Stimulated activated CD8-positive, alpha-beta memory T cell treated with anti-CD3 and anti-CD28 coated beads, Interleukin-15, amount 100 ng/mL, for 1 hour (primary cell): ENCODE measurements at places on chromosomes 13 and 19.

DNA sequence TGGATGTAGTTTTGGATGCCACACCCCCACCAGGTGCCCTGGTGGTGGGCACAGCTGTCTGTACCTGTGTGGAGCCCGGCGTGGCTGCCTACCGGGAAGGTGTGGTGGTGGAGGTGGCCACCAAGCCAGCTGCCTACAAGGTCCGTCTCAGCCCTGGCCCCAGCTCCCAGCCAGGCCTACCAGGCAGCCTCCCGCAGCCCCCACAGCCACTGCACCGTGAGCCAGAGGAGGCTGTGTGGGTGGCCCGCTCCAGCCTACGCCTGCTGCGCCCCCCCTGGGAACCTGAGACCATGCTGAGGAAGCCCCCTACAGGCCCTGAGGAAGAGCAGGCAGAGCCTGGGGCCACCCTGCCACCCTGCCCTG, 3.5 kb downstream of the CIC start:
- DNase-seq: no peak

DNA sequence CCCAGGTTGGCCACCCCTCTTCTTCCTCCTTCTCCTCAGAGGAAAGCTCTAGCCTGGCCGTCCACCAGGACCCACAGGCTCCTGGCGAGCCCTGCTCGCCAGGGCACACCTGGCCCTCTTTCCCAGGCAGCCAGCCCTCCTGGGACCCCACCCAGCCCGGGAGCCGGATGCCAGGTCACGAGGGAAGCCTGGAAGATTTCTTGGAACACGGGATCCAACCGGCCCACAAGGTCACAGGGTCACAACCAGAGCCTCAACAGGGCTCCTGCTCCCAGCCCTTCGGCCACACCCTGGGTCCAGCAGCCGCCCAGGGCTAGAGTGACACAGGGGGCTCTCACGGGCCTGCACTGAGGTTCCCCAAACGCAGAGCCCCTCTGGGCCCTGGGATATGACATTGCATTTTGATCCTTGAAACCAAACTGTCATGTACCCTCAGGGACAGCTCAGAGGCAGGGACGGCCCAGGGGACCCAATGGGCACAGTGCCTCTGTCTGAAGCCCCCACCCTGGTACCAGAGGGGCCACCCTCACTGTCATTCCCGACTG, 5.5 kb downstream of the MKNK2 start:
- no peak for DNase-seq

DNA sequence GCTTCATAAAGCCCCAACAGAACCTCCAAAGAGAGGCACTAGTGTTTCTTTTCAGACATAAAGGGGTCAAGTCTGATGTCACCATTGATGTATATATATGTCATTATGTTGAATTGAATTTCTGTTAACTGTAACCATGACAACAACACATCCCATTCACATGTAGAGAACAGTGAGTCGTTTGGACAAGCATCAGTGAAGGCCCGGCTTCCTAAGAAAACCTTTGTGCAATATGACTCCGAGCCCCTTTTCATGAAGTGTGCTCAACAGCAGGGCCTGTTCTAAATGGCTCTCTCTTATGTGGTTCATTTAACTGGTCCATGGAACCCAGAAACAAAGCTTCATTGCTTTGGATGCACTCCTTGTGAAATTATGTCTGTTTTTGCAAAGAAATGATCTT, 67.2 kb upstream of the UBL3 start:
- no peak for DNase-seq

DNA sequence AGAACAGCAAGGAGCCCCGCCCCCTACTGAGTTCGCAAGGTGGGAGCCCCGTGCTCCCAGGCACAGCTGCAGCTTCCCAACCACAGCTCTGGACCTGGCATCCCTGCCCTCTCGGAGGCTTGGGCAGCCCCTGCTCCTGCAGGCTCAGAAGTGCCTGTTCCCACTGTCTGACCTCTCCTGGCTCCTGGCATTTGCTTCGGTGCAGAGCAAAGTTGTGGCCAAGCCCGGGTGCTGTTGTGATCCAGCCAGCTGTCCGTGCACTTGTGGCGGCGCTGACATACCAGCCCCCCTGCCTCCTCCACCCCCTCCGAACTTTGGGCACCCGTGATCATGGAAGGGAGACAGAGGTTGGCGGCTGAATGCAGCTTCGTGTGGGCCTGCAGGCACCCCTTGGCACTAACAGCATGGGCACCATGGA, 1386.8 kb downstream of the PCDH9 start:
- no peak for DNase-seq

- no peak for DNase-seq
Measured at GRCh38 chr13:70310396-70311119, 202.3 kb upstream of the KLHL1 start.

- DNase-seq: no peak
Measured at GRCh38 chr13:47539317-47539716, 461.8 kb downstream of the SUCLA2 start.

DNA sequence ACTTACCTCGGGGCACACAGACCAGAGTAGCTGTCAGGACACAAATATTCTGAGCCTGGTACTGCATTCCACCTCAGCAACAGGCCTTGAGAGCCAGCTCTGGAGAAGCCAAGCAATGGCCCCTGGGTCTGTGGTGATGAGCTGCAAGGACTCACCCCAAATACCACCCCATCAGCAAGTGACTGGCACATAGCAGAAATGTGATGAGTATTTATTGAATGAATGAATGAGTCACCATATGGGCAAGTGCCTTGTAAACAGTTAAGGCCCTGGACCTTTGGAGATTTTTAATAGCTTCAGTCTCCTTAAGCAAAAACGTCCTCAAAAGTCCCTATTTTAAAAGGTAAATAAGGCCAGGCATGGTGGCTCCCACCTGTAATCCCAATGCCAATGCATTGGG, 18.2 kb downstream of the GSX1 start:
- no peak for DNase-seq

DNA sequence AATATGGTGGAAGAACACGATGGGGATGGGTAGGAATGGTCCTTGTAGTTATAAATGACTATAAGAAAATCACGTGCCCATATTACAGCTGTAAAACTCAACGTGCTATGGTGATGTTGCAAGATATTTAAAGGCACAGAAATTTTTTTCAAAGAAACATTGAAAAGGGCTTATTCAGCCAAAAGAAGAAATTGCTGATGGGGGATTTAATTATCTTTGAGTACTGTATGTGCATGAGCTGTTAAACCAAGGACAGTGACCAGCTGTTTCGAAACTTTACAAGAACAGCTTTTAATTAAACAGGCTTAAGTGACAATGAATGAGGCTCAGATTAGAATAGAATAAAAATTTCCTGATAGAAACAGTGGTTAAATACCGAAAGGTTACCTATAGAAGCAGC, 339.0 kb downstream of the HS6ST3 start:
- no peak for DNase-seq

DNA sequence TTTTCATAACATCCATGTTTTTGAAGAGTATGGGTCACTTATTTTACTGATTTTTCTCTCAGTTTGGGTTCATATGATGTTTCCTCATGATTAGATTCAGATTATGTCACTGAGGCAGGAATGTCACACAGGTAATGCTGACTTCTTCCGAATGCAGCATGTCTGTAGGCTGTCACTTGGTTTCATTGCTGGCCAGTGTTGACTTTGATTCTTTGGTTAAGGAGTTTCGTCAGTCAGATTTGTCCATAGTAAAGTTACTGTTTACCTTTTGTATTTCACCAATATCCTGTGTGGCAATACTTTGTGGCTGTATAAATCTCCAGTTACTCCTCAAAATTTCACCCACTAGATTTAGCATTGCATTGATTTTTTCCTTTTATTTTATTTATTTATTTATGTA, 105.6 kb downstream of the MRPL57 start:
- no peak for DNase-seq

DNA sequence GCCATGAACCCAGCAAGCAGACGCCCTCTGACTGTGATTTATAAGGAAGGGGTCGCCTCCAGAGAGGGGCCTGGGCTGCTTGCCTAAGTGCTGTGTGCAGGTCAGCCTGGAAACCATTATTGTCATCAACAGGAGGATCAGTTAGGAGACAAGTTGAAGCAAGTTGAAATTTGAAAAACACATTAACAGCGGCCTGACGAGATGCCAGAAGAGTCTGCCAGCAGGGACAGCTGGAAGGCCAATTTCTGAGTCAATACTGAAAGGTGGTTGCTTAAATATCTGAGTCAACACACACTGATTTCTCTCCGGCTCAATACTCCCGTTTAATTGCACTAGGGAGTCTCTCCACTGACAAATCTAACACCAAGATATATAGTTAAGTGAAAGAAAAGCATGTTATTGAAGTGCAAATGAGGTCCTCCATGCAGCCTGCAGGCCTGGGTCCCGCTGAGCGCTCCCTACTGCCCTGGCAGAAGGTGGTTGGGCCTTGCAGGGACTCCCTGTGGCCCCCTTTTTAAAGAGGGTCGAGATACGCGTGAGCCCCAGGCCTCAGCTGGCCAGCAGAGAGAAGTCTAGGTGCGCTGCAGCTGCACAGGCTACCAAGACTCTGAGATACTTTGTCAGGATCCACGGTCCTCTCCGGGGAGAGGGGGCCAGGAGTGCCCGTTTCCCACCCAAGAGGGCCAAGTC, 91.1 kb downstream of the RNASEH2B start:
- no peak for DNase-seq

GRCh38 chr19:1324806-1325567, 39.3 kb downstream of the EFNA2 start:
- no peak for DNase-seq

GRCh38 chr19:29121684-29122083, 91.3 kb downstream of the UQCRFS1 start:
- DNase-seq: no peak

DNA sequence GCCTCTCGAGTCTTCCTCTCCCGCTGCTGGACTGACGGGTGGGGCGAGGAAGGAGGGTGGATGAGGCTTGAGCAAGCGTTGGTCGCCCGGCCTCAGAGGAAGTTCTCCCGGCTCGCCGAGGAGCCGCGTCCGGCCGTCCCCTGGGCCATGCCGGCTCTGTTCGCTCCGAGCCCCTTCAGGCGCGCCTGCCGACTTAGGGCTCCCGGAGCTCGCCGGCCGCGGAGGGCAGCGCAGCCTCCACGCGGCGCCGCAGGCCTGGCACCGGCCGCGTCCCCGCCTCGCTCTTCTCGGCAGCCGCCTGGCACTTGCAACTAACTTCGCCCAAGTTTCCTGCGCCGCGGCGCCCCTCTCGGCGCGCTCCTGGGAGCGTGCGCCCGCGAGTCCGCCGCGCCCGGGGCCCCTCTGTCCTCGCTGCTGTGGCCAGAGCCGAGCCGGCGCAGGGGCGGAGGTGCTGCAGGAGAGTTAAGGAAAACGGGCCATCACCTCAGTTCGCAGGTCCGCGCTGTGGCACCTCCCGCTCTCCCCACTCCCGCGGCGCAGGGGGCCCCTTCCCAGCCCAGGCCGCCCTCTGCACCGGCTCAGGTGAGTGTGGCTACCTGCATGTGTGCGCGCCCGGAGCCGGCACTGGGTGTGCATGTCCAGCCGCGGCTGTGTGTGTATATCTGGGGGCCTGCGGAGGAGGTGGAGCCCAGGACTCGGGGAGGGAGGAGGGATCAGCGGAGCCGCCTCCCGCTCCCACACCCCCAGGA, 641 bp upstream of the SOX21 start:
- DNase-seq: no peak
